Fibroblast of the aortic adventitia (primary cell): ENCODE measurements at places on chromosomes 5 and 9.

DNA sequence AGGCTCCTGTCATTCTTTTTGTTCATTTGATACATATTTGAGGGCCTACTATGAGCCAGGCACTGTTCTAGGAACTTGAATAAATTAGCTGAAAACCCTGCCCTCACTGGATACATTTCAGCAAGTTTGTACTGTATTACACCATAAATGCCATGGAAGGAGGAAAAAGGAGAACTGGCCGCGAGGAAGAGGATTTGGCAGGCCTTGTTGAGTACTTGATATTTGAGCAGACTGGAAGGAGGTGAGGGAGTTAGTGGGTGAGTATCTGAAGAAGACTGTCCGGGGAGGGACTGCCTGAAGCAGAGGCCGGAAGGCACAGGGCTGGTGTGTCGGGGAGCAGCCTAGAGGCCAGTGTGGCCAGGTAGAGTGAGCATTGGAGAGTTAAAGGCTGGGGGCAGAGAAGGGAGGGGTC is 4.5 kb downstream of the SNX30 start:
- peak; percentile 76 for DNase-seq

GRCh38 chr5:68216245-68217046 is 890 bp downstream of the PIK3R1 start:
- peak; percentile 46 for DNase-seq

DNA sequence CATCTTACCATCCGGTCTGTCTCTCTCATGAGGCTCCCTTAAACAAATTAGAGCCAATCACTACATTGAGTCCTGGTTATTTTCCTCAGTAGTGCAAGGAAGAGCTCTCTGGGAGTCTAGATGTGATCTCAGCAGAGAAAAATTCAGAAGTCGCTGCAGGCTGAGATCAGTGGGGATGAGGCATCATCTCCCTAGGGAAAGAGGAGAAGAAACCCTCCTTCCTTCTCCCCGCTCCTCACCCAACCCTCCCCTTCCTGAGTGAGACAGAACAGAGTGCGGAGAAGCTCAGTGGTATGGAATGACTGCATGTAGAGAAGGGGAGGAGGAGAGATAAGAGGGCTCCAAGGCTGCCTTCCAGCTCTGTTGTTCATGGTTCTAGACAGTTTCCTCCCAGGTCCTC is 80.5 kb downstream of the PAPPA start:
- DNase-seq = peak; percentile 97

GRCh38 chr5:133527311-133527710 is 85.0 kb downstream of the FSTL4 start:
- DNase-seq = peak; percentile 4

GRCh38 chr5:131266370-131267060 is 2.7 kb downstream of the CDC42SE2 start:
- DNase-seq = no peak

- no peak for DNase-seq
These were observed 227.3 kb downstream of the MLLT3 start for GRCh38 chr9:20394969-20395368.

- peak; percentile 68 for DNase-seq
These were observed 8.2 kb upstream of the GDNF start for GRCh38 chr5:37847978-37848425.

DNA sequence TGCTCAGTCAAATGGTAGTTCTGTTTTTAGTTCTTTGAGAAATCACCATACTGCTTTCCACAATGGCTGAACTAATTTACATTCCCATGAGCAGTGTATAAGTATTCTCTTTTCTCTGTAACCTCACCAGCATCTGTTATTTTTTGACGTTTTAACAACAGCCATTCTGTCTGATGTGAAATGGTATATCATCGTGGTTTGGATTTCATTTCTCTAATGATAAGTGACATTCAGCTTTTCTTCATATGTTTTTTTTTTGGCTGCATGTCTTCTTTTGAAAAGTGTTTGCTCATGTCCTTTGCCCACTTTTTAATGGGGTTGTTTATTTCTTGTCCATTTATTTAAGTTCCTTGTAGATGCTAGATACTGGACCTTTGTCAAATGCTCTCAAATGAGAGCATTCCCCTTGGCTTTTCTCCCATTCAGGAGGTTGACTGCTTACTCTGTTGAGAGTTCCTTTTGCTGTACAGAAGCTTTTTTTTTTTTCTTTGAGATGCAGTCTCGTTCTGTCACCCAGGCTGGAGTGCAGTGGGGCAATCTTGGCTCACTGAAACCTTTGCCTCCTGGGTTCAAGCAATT is 58.7 kb upstream of the RGMB start:
- DNase-seq = no peak

DNA sequence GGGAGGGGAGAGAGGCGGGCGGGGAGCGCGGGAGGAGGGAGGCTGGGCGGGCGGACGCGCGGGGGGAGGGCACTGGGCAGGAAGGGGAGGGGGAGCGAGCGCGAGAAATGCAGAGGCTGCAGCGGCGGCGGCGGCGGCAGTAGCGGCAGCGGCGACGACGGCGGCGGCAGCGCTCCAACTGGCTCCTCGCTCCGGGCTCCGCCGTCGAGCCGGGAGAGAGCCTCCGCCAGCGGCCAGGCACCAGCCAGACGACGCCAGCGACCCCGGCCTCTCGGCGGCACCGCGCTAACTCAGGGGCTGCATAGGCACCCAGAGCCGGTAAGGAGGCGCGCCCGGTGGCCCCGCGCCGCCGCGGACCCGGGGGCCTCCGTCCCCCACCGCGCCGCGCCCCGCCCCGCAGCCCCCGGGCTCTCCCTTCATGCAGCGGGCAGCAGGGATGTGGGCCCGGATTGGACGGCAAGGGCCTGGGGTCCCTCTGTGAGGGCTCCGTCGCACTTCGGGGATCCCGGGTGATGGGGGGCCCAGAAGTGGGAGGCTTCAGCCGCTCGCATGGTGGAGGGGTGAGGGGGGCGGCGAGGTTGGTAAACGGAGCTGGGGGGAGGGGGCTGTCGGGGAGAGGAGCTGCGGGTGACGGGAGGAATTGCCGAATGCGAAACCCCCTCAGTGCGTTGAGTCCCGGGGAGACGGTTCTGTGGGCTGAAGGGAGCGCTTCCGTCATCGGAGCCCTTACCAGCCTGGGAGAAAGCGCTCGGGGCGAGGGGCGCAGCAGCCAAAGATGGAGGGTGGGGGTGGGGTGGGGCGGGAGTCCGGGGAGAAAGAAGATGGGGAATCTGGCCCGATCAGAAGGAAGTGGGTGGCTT is at the start of gene BASP1:
Gene BASP1 (plus strand): TSS at position 139 of the 860 bp plus-strand sequence. CDS start 57,586 bp downstream, outside the sequence.
- peak; percentile 71 for DNase-seq

DNA sequence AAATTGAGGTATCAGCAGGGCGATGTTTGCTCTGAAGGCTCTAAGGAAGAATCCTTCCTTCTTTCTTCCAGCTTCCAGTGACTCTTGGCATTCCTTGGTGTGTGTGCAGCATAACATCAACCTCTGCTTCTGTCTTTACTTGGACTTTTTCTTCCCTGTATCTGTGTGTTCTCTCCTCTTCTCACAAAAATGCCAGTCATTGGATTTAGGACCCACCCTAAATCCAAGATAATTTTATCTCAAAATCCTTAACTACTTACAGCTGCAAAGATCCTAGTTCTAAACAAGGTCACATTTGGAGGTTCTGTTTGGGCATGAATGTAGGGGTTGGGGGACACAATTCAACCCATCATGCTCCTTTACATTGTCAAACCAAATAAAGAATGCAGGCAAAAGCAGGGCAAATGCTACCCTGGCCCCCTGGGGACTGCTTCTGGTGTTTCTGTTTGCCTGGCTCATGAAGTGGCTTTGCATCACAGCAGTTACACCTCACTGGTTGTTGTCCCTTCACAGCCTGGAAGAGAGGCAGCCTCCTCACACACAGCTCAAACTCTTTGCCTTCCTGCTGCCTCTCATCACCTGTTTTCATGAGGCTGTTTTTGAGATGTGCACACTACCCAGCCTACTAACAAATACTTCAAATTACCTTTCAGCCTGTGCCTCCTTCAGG is 64.8 kb upstream of the PLCXD3 start:
- DNase-seq = no peak

- peak; percentile 8 for DNase-seq
These were observed 5.1 kb downstream of the RPL12 start for GRCh38 chr9:127445851-127446712.

- no peak for DNase-seq
These were observed 5.5 kb downstream of the ADRB2 start for GRCh38 chr5:148831590-148832565.

- DNase-seq = peak; percentile 90
These were observed 129.6 kb downstream of the TLE1 start for GRCh38 chr9:81559709-81560108.

DNA sequence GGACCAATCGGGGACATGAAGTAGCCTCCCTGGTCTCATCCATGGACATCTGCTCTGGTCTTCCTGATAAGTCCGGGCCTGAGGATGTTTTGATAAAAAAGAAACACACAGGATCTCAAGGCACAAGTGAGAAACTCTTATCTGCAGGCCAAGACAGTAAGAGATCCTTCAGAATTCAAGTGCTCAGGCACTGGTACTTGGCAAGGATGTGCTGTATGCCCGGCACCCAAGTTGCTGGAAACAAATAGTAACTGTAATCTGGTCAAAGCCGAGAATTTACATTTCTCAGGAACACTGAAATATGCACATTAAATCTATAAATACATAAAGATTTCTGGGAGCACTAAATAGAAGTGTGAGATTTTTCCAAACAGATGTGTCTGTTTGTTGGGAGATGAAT is 165.7 kb downstream of the SPOCK1 start:
- DNase-seq = no peak

GRCh38 chr5:8134609-8135008 is 265.7 kb downstream of the MTRR start:
- DNase-seq = no peak

GRCh38 chr5:160979385-160979784 is 127.4 kb upstream of the ATP10B start:
- no peak for DNase-seq

DNA sequence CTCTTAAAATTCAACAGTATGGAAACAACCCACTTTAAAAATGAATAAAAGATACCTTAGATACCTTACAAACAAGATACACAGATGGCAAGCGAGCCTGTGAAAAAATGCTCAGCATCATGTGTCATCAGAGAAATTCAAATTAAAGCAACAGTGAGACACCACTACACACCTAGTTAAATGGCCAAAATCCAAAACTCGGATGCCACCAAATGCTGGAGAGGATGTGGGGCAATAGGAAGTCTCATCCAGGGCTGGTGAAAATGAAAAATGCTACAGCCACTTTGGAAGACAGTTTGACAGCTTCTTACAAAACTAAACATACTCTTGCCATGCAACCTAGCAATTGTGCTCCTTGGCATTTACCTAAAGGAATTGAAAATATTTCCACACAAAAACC is 17.9 kb downstream of the DUSP1 start:
- DNase-seq = no peak
